Stimulated activated CD4-positive, alpha-beta T cell treated with anti-CD3 and anti-CD28 coated beads, TNF-alpha, amount 100 ng/mL, for 1 hour (primary cell): ENCODE measurements at places on chromosomes 4 and X.

- no peak for DNase-seq
Observed at GRCh38 chr4:142396279-142396678, 449.8 kb downstream of the INPP4B start.

DNA sequence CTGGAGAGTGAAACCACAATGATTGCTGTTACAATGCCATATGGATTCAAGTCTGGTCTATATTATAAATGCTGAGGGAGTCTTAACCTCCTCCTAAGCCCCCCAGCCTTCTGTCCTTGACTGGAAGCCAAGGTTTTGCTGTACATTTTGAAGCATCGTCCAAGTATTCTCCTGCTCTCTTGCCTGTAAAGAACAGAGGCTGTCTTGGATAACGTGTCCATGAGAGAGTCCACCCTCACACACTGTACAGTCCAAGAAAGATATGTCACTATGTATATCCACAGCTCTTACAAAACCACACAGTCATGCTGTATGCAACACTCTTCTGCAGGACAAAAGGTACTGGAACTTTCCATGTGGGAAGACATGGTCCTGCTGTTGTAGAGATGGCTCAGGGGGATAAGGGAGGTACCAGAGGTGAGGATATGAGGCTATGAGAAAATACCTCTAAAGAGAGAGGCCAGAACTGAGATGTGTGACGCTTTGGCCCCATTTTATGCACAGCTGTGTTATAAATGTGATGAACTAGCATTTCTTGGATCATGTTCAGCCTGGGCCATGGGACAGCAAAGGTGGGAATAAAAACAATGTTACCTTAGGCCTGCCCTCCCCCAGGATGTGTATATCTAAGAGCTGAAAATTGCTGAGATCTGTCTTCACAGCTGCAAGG is 678.6 kb downstream of the IQCM start:
- DNase-seq, result no peak

DNA sequence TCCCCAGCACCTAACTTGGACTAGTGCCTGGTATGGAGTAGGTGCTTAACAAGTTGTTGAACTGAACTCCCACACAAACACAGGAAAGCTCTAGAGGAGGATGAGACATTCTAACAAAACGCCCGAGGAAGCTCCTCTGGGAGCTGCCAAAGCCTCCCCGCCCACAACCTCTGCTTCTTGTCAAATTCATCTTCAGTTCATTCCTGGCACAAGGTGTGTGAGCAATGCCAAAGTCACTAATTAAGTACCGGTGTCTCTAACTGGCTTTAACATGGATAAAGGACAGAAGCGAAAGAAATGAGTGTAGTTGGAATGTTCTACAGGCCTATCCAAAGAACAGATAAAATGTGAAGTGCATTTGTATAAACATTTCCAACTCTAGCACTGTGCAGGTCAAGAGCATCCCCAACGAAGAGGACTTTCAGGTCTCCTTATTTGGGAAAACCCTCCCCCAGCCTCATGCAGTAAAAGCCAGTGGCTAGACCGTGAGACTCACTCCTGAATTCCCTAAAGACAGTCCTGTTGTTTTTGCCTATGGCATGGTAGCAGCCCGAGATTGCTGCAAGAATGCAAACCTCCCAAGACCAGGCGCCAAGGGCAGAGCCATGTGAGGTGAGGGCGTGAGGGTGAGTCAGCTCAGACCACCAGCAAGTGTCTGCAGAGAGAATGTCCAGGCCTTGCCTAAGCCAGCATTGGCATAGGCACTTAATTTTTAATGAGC is 72.2 kb upstream of the KLF3 start:
- DNase-seq, result no peak

DNA sequence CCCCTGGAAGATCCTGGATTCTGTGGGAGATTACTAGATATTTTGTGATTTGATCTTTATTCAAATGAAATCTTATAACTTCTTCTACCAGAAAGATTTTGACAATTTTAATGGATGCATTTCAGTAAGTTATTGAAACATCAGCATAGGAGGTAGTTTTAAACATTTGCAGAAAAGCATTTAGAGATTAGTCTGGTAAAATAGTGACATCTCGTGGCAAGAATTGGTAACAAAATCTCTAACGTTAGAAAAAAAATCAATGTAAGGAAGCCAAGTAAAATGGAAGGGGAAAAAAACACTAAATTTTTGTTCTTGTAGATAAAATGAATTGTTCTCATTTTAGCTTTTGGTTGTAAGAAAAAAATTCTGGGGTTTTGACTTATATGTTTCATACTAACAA is 73.3 kb downstream of the TASL start:
- DNase-seq, result no peak
